Left ventricle myocardium inferior (tissue), 1 donor: ENCODE measurements at places on chromosomes 5 and 9.

- no peak for DNase-seq
These were observed 20.1 kb downstream of the RCL1 start for GRCh38 chr9:4812858-4813257.

DNA sequence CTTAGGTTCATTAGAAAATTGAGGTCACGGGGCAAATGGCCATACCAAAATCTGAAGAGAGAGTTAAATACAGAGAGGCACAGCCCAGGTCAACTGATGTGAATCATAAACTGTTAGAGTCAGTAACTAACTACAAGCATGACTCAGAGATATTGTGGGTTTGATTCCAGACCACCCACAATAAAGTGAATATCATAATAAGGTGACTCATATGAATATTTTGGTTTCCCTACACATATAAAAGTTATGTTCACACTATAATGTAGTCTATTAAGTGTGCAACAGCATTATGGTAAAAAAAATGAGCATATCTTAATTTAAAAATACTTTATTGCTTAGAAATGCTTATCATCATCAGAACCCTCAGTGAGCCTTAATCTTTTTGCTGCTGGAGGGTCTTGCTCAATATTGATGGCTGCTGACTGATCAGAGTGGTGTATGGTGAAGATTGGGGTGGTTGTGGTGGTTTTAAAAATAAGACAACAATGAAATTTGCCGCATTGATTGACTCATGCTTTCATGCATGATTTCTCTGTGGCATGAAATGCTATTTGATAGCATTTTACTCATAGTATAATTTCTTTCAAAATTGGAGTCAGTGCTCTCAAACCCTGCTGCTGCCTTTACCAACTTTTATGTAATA lies 53.1 kb upstream of the EDIL3 start:
- DNase-seq = no peak

GRCh38 chr9:34430843-34431437 lies 27.4 kb downstream of the FAM219A start:
- peak; percentile 83 for DNase-seq

DNA sequence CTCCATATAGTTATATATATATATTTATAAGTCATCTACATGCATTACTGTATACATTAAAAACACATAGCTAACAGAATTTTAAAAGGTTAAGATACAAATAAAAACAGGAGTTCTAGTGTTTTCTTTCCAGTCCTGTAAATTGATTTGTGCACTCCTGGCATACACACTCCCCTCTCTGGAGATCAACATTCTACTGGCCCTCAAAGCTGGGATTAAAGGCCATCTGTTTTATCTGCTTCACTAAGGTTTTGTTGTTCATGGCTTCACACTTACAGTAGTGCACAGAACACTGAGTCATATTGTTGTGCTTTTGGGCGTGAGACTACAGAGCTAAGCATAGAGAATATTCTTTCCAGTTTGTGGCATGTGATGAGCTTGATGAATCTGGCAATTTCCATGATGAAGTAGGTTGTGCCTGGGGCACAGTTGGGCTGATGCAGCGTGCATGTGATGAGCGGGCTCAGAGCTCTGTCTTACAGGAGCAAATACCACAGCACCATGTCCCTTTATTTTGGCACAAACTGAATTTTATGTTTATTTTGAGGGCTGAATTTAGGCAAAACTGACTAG lies 98.2 kb downstream of the TAF11L14 start:
- no peak for DNase-seq

DNA sequence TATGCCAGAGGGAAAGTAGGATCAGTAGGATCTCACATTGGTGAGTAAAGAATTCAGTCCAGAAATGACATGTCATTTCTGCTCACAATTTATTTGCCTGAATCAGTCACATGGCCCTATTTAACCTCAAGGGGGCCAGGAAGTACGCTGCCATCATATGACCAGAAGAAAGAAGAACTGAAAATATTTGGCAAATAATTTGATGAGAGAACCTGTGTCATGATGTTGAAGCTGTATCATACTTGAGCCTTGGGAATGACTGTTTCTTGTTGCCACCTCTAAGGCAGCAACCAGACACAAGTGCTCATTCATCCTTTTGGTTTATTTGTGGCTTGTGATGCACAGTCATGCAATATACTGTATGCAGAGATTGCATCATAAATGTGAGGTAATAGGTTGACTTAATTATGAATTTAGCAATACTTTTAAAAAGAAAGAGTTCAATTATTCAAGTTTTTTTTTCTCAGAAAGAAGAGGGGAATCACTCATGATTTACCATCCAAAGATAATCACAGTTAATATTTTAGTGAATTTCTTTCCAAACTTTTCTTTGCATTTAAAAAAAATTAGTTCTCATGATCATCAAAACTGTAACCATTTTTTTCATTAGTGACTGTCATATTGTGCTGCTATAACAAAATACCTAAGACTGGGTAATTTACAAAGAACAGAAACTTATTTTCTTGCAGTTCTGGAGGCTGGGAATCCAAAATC lies 8.2 kb upstream of the ZFYVE16 start:
- DNase-seq = no peak

GRCh38 chr5:81235287-81236072 lies 2.4 kb downstream of the CKMT2 start:
- DNase-seq = peak; percentile 55

GRCh38 chr9:130896233-130897014 lies at the start of gene QRFP:
QRFP (minus strand) TSS chr9:130896812; CDS start chr9:130893838, 2,974 bp downstream.
- DNase-seq = no peak

DNA sequence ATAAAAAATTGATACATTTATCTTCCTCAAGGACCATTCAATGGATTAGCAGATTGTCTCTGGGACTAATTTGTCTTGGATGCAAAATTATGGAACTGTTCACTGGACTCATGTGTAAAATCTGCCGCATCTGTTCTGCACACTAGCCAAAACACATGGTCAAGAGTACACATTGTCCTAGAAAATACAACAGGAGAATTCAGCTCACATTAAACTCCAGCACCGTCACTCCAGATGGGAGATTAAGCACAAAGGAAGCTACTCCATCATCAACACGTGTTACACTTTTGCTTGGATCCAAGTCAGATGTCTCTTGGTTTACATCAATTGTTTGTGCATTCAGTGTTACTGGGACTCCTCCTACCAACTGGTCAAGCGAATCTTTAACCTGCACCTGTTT lies 28.8 kb downstream of the C5 start:
- no peak for DNase-seq

DNA sequence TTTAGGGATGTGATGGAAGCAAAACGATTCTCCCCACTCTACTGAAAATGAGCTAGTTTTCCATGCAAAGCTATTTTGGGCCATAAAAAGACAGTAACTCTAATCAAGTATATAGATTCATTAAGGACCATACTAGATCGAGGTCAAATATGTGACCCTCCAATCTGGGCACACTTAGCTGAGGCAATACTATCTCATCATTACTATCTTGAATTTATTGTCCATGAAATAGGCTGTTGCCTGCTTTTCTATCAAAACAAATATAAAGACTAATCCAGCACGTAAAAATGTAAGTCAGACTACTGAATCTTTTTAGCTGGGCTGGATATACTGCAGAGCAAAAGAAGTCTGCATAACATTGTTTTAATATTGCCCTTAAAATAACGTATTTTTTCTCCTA lies 943.1 kb downstream of the NR2F1-AS1 start:
- no peak for DNase-seq

DNA sequence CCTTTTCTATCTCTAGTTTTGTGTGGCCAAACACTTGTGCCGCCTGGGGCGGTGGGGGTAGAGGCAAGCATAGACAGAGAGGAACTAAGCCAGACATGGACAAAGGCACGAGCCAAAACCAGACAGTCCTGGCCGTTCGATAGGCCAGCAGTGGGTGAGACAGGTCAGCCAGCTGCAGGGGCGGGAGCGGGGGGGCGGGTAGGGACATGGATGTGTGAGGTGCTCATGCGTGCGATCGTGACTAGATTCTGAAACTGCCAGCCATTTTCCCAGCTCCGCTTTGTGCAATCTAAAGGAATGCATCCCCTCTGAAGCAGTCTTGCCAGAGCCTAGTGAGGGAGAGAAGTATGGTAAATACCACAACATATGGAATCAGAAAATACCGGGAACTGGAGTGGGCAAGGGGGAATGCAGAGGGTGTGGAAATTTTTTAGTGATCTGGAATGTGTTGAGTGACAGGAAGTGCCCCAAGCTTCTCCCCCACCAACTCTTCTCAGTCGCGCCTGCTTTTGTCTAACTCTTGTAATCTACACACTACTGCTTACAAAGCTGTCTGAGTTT lies 111.9 kb downstream of the NR6A1 start:
- peak; percentile 80 for DNase-seq

DNA sequence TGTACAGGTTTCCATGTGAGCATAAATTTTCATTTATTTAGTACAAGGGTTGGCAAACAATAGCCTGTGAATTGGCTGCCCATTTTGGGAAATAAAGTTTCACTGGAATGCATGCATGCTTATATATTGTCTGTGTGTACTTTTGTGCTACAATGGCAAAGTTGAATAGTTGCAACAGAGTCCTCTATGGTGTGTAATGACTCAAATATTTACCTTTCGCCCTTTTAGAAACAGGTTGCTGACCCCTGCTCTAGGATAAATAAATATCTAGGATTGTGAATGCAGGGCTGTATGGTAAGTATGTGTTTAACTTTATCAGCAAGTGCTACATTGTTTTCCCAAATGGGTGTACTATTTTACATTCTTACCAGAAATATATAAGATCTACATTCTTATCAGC lies 47.2 kb downstream of the XRCC4 start:
- DNase-seq = no peak

DNA sequence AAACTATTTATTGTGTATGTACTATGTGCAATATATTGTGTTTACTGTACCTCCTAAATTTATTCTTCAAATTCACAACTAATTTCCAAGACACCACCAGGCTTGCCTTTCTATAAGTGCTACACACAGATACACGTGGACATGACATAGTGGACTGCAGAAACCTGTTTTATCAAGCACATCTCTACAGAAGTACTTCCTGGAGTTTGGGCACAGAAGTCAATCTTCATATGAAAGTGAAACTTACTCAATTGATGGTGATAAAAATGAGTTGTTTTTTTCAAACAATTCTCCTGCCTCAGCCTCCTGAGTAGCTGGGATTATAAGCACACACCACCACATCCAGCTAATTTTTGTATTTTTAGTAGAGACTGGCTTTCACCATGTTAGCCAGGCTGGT lies 57.6 kb downstream of the NLN start:
- DNase-seq = no peak

DNA sequence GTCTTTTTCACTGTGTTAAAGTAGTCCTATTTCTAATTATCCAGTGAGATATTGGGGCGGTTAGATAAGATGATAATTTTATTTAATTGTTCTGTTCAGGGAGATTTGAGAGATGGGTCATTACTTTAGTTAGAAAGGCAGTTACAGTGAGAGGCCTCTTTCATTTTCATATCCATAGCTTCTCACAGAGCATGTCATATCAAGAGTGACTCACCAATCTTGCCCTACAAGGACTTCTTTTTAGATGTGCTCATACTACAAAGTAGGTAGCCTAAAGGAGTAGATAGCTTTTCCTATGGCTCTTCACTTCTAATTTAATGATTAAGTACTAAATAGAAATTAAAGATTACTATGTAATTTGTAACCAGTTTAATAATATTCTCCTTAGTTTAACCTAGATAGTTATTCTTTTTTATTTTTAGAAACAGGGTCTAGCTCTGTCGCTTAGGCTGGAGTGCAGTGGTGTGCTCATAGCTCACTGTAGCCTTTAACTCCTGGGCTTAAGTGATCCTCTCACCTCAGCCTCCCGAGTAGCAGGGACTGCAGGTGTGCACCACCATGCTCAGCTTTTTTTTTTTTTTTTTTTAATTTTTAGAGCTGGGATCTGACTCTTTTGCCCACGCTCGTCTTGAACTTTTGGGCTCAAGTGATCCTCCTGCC lies 71.0 kb downstream of the FER start:
- no peak for DNase-seq

- DNase-seq = no peak
These were observed 6.6 kb downstream of the C1QTNF2 start for GRCh38 chr5:160363660-160364395.

DNA sequence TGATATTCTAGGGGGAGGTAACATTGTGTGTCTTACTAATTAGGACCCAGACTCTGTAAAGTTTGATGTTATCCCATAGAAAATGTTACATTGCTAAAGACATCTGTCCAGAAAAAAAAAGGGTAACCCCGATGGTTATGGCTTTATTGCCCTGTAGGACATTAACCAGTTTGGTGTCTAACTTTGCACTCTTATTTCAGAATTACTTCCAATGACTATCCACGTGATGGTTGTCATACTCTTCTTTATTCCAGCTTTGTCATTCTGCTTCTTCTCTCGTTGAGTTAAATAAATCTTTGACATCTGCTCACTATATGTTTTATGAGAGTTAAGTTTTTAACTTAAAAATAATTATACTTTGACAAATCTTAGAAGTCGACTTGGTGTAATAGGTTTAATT lies 180.4 kb upstream of the ANKRD55 start:
- no peak for DNase-seq

DNA sequence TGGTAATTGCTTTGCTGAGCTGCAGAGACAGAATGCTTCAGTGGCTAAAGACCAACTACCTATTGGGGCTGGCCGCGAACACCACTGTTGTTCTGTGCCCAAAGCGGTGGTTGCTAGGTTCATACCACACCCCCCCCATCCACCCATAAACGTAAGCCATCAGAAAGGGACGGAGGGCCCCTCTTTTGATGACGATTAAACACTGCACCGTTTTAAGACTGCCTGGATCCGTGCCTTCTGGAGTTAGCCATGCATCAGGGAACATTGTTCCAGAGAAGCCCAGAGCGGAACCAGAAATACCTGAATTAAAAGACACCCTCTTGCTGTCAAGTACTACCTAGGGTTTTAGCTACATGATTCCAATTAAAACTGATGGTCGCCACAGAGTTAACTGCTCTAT lies 369.1 kb upstream of the DAP start:
- DNase-seq = no peak

GRCh38 chr9:33329117-33329563 lies 38.8 kb downstream of the NFX1 start:
- no peak for DNase-seq

- DNase-seq = no peak
These were observed 94.1 kb upstream of the FST start for GRCh38 chr5:53386341-53386740.
